Adipocyte (in vitro differentiated cells): ENCODE measurements at places on chromosomes 16 and 17.

- DNase-seq = peak; percentile 94
Observed at GRCh38 chr17:42659079-42659931, at the start of gene TUBG2. Gene TUBG2, plus strand, starts transcription at chr17:42659284. Its CDS starts 220 bp downstream, at chr17:42659504.

GRCh38 chr17:45366691-45367090 is 49.9 kb upstream of the MAP3K14 start:
- DNase-seq = no peak

- DNase-seq = no peak
Observed at GRCh38 chr16:9481747-9482730, 390.6 kb downstream of the HAPSTR1 start.

DNA sequence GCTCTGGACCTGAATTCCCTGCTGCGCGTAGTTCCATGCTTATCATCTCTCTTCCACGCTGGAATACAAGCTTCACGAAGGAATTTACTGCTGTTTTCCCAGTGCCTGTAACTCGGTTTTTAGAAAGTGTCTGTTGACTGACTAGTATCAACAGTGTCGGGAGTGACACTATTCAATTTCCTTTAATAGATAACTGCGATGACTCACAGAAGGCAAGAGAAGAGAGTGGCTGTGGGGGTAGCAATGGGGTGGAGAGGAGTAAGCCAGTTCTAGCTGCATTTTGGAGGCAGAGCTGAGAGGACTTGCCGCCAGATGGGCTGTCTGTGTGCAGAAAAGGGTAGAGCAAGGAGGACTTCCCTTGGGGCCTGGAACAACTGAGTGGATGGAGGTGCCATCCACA is 25.2 kb downstream of the B4GALNT2 start:
- no peak for DNase-seq

DNA sequence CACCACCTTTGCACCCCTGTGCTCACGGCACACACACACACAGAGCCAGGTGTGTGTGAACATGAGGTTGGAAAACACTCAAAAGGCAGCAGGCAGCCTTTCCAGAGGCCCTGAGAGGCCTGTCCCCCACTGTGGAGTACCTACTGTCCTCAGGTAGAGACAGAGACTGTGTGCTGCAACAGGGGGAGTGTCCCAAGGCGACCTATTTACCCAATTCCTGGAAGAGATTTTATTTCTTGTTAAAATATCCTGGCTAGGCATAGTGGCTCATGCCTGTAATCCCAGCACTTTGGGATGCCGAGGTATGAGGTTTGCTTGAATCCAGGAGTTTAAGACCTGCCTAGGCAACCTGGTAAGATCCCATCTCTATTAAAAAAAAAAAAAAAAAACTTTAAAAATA is 108.5 kb downstream of the COPRS start:
- DNase-seq = no peak

DNA sequence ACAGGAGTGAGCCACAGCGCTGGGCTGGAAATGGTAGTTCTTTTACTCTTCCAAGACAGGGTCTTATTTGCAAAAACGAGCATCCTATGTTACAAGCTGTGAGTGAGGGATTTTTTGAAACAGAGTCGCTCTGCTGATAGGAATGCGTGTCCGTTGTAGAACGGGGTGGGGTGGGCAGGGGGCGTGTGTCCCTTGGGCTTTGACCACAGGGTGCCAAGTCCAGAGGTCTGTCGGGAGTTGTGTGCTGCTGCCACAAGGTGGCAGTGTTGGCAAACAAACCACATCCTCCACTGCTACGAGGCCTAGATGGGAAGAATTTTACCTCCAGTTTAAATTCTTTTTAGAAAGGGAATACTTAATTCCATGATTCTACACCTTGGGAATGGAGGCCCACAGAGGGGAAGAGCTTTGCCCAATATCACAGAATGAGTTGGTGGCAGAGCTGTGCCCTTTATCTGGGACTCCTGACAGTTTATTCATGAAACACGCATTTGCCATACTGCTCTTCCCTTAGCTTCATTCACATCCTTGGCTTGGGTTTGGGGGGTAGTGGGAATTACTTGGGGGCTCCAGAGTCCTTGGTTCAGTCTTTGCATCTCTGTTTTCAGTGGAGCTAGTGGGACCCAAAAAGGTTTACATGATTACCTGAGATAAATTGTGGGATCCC is 30.6 kb upstream of the ETV4 start:
- peak; percentile 87 for DNase-seq

DNA sequence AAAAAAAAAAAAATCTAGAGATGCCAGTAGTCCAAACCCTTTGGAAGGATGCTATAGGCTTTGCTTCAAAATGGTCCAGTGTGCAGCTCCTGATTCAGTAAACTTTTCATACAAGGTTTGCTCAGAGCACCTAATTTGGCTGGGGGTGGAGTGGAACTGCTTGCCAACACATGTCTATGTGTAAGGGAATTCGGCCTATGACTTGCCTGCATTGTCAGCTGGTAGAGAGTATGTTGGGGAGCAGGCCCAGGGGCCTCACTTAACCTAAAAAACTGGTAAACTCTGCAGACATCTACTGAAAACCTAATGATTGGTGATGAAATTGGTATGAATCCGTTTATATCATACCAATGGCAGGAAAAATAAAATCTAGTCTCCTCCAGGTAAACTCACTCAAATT is 1.5 kb upstream of the MFSD6L start:
- no peak for DNase-seq

DNA sequence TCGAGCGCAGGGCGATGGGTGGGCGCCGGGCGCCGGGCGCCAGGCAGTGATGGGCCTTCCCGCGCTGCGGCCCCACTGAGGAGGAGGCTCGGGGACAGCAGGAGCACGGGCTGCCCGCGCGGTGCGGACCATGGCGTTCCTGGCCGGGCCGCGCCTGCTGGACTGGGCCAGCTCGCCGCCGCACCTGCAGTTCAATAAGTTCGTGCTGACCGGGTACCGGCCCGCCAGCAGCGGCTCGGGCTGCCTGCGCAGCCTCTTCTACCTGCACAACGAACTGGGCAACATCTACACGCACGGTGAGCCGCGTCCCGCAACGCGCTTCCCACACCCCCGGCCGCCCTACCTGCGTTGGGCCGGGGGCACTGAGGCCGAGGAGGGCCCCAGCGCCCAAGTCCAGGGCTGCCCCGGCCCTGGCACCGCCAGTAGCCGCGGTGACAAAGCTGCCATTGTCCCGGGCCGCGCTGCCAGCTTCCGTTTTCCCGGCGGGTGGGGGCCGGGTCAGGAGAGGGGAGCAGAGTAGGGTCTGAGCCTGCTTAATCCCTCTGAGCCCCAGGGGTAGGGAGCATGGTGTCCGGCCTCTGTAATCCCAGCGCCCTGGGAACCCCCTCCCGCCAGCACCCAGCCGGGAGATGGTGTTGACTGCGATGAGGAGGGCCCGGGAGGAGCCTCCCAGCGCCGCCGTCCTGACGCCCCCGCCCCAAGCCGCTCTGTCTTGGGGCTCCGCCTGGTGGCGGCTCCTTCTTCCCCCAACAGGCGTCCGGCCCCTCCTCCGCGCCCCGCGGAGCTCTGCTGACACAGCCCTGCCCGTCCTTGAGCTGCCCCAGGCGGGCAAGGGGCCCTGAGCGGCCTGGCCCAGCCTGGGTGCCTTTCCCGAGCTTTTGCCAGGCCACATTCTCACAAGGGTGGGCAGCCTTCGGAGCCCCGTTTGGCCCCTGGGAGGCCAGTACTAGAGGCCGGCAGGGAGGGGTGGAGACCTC is 685 bp downstream of the PAQR4 start:
- peak; percentile 59 for DNase-seq

GRCh38 chr16:5252791-5253190 is 155.2 kb upstream of the EEF2KMT start:
- no peak for DNase-seq

- DNase-seq = peak; percentile 99
Observed at GRCh38 chr16:3134338-3135125, at the start of gene ZNF213. Gene ZNF213, plus strand, starts transcription at chr16:3135029. Its CDS starts 2,252 bp downstream, at chr16:3137281.

- DNase-seq = peak; percentile 13
Observed at GRCh38 chr16:88468275-88469129, 15.4 kb downstream of the ZFPM1 start.

DNA sequence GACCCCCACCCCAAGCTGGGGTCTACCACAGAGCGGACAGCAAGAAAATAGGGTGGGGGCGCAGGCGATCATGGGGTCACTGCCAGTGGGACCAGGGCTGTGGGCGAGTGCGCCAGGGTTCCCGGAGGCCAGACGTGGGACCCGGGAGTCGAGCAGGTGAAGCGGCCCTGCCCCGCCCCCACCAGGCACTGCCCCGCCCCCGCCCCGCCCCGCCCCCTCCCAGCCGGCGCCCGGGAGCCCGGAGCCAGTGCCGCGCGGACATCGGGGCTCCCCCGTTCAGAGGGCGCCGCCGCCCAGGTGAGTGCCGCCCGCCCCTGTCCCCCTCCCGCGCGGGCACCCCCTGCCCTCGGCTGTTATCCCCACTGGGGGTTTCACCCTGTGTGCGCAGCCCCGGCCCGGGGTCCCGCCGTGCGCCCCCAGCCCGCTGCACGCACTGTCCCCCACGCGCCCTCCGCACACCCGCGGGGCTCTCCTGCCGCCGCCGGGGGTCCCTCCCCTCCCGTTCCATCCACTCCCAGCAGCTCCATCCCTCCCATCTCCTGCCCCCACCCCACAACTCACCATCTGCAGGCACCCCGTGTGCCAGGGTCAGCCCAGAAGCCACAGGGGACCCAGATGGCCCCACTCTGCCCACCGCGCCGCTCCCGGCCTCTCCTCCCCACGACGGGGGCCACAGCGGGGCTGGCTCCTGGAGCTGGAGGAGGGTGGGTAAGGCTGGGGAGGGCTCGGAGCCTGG is at the start of gene SSTR5:
Gene SSTR5 (plus strand): TSS at position 222 of the 736 bp plus-strand sequence. CDS start 6,122 bp downstream, outside the sequence.
- no peak for DNase-seq

GRCh38 chr16:50152807-50153595 is at the start of gene TENT4B:
Gene TENT4B, plus strand, starts transcription at chr16:50153306. Its CDS starts 316 bp downstream, at chr16:50153622.
- peak; percentile 88 for DNase-seq

DNA sequence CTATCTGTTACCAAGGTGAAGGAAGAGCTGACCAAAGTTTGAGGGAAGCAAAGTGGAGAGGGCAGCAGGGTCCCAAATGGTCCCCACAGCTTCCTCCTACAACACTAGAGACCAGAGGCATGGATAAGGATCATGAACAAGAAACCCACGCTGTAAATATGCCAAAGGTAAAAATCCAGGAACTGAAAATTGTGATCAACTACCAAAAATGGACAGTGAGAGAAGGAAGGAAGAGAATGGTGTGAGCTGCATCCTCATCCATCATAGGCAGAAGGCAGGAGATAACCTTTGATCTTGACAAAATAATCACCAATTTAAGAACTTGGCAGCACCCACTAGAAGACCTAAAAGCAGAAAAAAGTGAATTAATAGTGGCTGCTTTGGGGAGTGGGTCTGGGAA is 66.2 kb downstream of the CYTH1 start:
- DNase-seq = no peak
